Left renal cortex interstitium (tissue), 4 donors: ENCODE measurements at places on chromosomes 1 and 21. TPM values are rescaled to one million over a fixed set of nuclear protein-coding genes. Genes with fewer than 3 reads are reported as not detected.
A peak's percentile ranks its signal among the peaks of the same experiment; 100 is the strongest.

- DNase-seq = peak; percentile 56
Measured at GRCh38 chr1:53145942-53146708, 3.7 kb upstream of the SLC1A7 start.

GRCh38 chr1:178310685-178311105 is 186.1 kb downstream of the CLEC20A start:
- peak; percentile 48 for DNase-seq

DNA sequence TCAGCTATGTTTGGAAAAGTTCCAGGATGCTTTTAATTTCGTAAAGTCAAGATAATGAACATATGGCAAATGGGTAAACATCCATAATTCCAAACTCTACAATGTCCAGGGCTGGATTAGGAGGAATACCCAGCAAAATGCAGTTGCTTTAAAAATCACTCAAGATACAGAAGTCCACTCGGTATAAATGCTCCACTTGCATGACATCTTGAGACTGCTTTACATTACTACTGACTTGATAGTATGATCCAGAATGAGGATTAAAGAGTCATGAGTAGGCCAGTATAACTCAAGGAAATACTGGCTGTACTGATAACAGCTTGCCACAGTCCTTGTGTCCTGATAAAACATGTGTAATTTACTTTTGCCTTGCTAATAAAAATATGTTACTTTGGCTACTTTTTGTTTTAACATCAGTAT is 58.3 kb upstream of the ANGPTL3 start:
- DNase-seq = no peak

GRCh38 chr1:100038660-100039287 is 69.0 kb downstream of the SLC35A3 start:
- no peak for DNase-seq

DNA sequence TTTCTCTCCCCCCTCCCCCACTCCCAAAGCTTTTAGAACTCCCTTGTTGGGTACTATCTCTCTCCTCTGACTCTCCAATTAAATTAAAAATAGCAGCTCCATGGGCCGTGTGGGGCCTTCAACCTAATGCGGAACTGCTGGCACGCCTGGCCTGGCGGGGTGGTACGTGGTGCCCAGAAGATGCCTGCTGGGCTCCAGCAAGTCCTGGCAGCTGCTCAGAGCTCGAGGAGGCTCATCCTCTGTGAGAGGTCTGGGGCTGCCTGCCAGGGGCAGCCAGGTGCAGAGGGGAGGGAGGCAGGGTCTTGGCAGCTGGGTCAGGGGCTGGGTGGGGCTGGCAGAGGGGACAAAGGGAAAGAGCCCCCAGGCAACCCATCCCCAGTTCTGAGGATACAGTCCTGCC is 74.4 kb downstream of the ACTL8 start:
- no peak for DNase-seq

NPL gene
- polyA plus RNA-seq = 6.2 TPM
